Lung (tissue), 17 donors: ENCODE measurements at places on chromosomes 3 and 15. TPM values are rescaled to one million over a fixed set of nuclear protein-coding genes. Genes with fewer than 3 reads are reported as not detected.

Gene CDC25A
- 1.5 TPM for total RNA-seq

Gene DUOX2
- total RNA-seq, result 3.8 TPM

Gene CYP8B1
- 0.09 TPM for total RNA-seq

Gene ERICH6
- total RNA-seq, result not detected

Gene C3orf80
- total RNA-seq, result 0.91 TPM

Gene PAQR9
- total RNA-seq, result not detected

Gene LRRC31
- total RNA-seq, result 0.43 TPM

Gene LRRIQ4
- not detected for total RNA-seq

- DNase-seq, result no peak
These were observed 34.0 kb upstream of the HRH1 start for GRCh38 chr3:11120091-11120805.

- no peak for DNase-seq
These were observed 85.7 kb downstream of the FBLN2 start for GRCh38 chr3:13634615-13635014.

DNA sequence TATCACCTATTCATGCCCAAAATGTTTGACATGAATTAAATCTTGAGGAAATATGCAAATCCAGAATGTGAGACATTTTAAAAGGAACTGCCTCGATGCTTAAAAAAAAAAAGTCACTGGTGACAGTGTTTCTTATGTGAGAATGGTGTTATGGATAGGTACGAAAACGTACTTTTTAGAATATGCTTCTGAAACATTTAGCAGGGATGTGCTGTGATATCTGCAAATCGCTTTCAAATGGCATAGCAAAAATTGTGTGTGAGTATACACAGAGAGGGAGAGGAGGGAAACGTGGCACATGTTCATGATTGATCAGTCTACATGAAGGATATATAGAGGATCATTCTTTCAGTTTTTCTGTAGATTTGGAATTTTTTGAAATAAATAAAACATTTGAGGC lies 16.0 kb downstream of the CCNB2 start:
- DNase-seq, result no peak

DNA sequence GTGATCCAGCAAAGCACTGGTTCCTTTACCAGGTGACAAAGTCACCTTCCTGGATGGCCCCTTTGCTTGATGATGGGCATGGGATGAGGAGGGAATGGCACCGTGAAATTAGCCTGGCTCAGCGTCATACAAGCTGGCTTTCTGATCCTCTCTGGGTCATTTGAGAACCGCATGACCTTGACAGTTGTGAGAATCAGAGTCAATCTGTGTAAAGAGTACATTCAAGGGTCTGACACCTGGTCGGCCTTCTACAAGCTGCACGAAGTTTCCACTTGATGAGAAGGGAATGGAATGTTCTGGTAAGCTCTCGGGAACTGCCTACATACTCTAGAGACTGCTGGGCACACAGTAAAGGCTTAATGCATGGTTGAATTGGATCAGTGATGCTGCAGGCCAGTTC lies 319.8 kb upstream of the TLE3 start:
- DNase-seq, result no peak

DNA sequence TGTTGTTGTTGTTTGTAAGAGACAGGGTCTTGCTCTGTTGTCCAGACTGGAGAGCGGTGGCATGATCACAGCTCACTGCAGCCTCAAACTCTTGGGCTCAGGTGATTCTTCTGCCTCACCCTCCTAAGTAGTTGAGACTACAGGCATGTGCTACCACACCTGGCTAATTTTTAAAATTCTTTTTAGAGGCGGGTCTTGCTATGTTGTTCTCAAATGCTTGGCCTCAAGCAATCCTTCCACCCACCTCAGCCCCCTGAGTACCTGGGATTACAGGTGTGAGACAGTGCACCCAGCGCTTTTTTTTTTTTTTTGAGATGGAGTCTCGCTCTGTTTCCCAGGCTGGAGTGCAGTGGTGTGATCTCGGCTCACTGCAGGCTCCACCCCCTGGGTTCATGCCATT lies 46.7 kb downstream of the TMOD3 start:
- DNase-seq, result no peak

DNA sequence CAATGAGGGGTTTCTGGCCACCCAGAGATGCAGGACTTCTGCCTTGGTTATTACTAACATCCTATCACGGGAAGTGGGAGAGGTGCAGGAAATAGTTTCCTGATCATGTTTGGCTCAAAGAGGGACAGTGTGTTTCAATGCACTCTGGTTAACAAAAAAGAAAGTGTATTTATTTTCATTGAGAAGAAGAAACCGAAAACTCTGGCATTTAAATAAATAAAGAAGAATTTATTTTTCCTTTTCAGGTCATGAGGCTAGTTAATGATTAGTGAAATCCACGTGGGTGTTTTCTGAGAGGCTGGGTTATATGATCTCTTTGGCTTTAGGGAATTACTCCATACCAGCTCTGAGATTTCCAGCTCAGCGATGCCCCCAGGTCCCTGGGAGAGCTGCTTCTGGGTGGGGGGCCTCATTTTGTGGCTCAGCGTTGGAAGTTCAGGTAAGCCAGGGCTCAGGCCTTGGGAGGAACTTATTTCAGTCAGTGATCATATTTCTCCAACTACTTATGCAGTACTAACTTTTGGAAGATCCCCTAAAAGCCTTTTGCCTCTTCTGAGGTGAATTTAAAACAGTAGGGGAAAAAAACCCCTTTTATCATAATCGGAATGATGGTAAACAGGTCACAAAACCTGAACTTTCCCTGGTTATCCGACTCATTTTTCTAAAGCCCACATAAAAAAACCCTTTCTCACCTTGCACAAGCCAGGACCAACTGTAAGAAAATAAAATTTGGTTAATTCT lies at the start of gene PLA1A:
PLA1A (plus strand) TSS at position 338 of the 741 bp plus-strand sequence; CDS start at position 367, 29 bp downstream.
- no peak for DNase-seq

DNA sequence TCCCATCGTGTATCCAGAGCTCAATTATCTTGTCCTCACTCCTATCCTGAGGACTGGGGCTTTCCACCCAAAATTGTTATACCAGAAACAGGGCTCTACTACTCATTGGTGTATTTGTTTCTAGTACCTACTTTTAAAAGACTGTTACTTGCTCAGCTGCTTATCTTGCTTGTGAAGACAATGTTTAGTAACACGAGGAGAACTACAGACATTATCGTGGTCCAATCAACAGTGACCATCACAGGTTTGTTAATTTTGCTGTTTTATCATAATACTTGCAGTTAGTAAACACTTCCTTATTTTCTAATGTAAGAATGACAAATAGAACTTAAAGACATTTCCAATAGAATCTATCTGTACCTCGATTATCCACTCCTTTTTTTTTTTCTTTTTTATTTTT lies 13.5 kb downstream of the LRCH3 start:
- no peak for DNase-seq
